ENCODE measurements at places on chromosomes 13 and 19.
A peak's percentile ranks its signal among the peaks of the same experiment; 100 is the strongest.

GRCh38 chr13:104936304-104936703 is 1599.2 kb downstream of the EFNB2 start:
- H3K36me3 ChIP-seq = no peaks in the 10 kb centered on the region
- no peak overlapping the region for H3K27ac ChIP-seq
- H3K27me3 ChIP-seq = no peaks in the 10 kb centered on the region
- DNase-seq = no peak

DNA sequence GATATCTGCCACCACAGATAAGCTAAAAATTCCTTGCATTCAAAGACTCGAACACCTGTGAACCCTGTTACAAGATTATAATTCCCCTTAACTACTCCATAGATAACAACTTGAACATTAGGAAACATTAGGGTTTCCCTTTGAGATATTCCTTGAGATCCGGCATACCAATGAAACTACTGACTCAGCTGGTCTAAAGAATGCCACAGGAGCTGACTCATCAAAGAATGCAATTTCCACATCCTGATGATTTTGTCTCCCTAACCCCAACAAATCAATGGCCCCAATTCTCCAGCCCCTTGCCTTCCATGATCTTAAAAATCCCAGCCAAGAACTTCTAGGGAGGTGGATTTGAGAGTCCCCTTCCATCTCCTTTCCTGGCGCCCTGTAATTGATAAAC is 35.6 kb upstream of the ZNF599 start:
- no peak overlapping the region for H3K4me3 ChIP-seq
- peaks cover 10% of the 10 kb centered on the region for H3K36me3 ChIP-seq
- no peaks in the 10 kb centered on the region for H3K27me3 ChIP-seq
- H3K27ac ChIP-seq = no peak overlapping the region
- no peaks in the 10 kb centered on the region for H3K4me1 ChIP-seq

DNA sequence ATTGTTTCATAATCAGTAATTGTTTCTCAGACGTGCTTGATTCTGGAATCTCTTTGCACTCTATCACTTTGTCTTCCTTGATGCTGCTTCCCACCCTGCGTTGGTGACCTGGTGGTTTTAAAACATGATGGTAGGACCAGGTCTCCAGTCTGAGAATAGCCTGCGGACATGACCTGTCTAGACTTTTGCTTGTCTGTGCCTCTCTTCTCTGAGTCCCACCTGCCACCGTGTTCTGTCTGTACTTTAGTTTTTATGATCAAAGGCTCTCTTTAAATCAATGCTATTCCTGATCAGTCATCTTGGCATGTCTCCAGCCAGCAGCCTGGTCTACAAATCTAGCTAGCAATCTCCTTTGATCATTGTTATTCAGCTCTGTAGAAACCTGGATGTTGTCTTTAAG is 933.9 kb downstream of the DIAPH3 start:
- H3K36me3 ChIP-seq = no peaks in the 10 kb centered on the region
- peaks cover 2% of the 10 kb centered on the region for H3K27me3 ChIP-seq
- H3K4me1 ChIP-seq = no peaks in the 10 kb centered on the region
- H3K4me3 ChIP-seq = no peak overlapping the region
- no peak for DNase-seq
- H3K27ac ChIP-seq = no peak overlapping the region

DNA sequence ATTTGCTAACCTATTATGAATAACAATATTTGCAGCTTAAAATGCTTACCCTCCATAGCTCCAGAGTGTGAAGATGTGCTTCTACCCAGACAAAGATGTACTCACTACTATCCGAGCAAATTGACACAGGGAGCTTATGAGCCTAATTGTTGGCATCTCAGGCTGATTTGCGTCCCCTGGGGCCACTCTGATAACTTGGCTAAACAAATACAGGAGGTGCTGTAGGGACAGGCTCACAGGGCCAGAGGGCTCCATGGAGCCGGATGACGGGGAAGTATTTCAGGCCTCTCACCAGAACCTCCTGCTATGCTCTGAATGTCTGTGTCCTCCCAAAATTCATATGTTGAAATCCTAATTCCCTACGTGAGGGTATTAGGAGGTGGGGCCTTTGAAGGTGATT is 26.7 kb upstream of the C19orf12 start:
- no peak for DNase-seq
- no peak overlapping the region for H3K4me3 ChIP-seq
- H3K36me3 ChIP-seq = no peaks in the 10 kb centered on the region
- H3K27me3 ChIP-seq = no peaks in the 10 kb centered on the region

DNA sequence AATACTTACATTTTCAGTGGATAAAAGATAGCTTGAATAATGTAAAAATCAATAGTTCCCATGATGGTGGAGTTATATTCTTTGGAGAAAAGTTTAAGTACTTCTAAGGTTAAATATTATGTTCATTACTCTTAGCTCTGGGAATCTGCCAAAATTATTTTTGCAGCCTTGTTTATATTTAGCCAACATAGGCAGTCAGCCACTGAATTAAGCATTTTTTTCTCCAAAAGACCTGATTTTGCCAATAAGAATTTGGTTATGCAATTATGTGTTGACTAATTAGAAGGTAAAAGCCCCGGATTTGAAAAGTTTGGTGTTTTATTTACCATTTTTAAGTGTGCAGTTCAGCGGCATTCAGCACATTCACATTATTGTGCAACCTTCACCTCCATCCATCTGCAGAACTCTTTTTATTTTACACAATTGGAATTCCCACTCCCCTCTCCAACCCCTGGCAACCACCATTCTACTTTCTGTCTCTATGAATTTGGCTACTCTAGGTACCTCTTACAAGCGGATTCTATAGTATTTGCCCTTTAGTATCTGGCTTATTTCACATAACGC is 90.1 kb upstream of the C1QTNF9B start:
- no peak overlapping the region for H3K4me3 ChIP-seq
- H3K4me1 ChIP-seq = no peaks in the 10 kb centered on the region
- peaks cover 31% of the 10 kb centered on the region for H3K27me3 ChIP-seq
- DNase-seq = no peak
- H3K36me3 ChIP-seq = no peaks in the 10 kb centered on the region

DNA sequence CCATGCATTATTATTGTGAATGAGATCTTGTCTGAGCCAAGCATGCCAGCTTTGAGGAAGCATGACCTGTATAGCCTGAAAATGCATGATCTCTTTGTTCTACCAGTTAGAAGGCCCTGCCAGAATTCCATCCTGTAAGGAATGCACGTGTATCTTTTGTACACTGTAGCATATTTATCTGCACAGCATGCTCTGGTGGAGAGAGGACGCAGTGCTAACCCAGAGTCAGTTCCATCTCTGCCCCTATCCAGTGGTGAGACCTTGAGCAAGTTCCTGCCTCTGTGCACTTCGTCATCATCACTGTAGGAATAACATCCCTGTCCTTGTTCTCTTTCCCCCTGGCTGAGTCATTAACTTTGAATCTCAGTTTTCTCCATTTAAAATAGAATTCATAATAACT is 233.8 kb downstream of the SLC7A1 start:
- H3K27ac ChIP-seq = no peak overlapping the region
- no peak overlapping the region for H3K4me3 ChIP-seq
- no peak for DNase-seq
- no peaks in the 10 kb centered on the region for H3K36me3 ChIP-seq

GRCh38 chr13:86082121-86082520 is 282.9 kb upstream of the SLITRK6 start:
- H3K27ac ChIP-seq = no peak overlapping the region
- no peaks in the 10 kb centered on the region for H3K4me1 ChIP-seq
- no peaks in the 10 kb centered on the region for H3K36me3 ChIP-seq
- H3K4me3 ChIP-seq = no peak overlapping the region
- H3K27me3 ChIP-seq = no peaks in the 10 kb centered on the region
- DNase-seq = no peak

GRCh38 chr13:71613066-71613745 is 253.8 kb downstream of the DACH1 start:
- H3K27ac ChIP-seq = no peak overlapping the region
- DNase-seq = no peak
- no peaks in the 10 kb centered on the region for H3K36me3 ChIP-seq
- H3K27me3 ChIP-seq = no peaks in the 10 kb centered on the region
- H3K4me3 ChIP-seq = no peak overlapping the region

DNA sequence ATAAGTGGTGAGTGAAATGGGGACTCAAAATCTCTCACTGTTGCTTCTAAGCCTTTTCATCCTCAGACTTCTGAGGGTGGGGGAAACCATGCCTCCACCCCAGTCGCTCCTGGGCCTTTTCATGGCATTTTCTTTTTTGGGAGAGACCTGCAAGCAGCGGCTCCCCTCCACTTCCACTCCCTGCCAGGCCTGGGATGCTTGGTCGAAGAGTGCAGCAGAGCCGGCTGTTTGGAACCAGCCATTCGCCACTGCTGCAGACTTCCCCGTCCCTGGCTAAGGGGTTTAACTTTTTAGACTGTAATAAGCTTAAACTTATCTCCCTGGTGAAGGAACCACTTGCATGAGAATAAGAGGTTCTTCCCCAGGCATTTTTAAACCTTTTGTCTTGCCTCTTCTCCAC is 617.2 kb downstream of the PCDH9 start:
- no peaks in the 10 kb centered on the region for H3K27me3 ChIP-seq
- no peaks in the 10 kb centered on the region for H3K36me3 ChIP-seq
- H3K27ac ChIP-seq = no peak overlapping the region
- no peak for DNase-seq
- H3K4me3 ChIP-seq = no peak overlapping the region

DNA sequence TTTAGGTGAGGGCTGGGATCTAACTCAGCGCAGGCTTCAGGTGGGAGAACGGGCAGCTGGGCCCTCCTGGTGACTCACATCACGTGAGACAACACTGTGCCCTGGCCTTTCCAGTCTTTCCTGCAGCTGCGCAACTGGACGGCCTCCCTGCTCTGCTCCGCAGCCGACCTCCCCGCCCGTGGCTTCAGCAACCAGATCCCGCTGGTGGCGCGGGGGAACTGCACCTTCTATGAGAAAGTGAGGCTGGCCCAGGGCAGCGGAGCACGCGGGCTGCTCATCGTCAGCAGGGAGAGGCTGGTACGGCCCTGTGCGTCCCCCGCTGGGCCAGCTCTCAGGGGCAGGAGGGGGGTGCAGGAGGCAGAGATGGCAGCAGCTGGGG is 8.8 kb downstream of the SPPL2B start:
- DNase-seq = no peak
- H3K4me3 ChIP-seq = no peak overlapping the region
- H3K27me3 ChIP-seq = no peaks in the 10 kb centered on the region

DNA sequence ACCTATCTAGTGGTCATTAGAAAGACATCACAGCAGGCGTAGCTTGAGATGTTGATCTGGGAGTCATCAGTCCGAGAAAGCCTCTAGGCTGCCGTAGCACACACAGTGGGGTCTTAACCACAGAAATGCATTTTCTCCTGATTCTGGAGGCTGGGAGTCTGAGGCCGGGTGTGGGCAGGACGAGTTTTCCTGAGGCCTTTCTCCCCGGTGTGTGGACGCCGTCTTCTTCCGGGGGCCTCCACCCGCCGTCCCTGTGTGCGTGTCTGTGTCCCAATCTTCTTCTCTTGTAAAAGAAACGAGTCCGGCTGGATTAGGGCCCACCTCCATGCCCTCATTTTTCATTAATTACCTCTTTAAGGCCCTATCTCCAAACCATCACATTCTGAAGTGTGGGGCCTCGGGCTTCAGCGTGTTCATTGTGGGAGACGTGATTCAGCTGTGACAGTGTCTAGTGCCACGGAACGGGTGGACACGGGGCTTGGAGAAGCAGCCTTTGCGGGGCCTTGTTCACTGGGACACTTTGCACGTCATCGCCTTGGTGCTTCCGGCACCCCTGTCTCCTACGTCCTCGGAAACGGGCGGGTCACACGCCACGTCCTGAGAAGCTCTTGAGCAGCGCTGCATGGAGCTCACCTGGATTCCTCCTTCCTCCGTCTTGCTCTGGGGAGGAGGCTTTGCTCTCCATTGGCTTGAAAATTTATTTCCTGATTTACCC is 208.9 kb upstream of the SOX1 start:
- H3K4me1 ChIP-seq = no peaks in the 10 kb centered on the region
- H3K27ac ChIP-seq = no peak overlapping the region
- no peak overlapping the region for H3K4me3 ChIP-seq
- H3K27me3 ChIP-seq = no peaks in the 10 kb centered on the region
- H3K36me3 ChIP-seq = no peaks in the 10 kb centered on the region
- no peak for DNase-seq

GRCh38 chr19:49488046-49488862 is 846 bp downstream of the RPL13A start:
- DNase-seq = no peak
- peaks cover 3% of the 10 kb centered on the region for H3K27me3 ChIP-seq
- H3K27ac ChIP-seq = peak overlapping the region; percentile 97
- peaks cover 64% of the 10 kb centered on the region for H3K36me3 ChIP-seq
